ENCODE measurements at places on chromosomes 5 and 9. TPM values are rescaled to one million over a fixed set of nuclear protein-coding genes. Genes with fewer than 3 reads are reported as not detected.

The SLC45A2 gene
- 0.49 TPM for total RNA-seq

The DNAJC25 gene
- total RNA-seq, result 11.7 TPM

The RHOBTB3 gene
- total RNA-seq, result 54.3 TPM

The KIF4B gene
- total RNA-seq, result 0.03 TPM

The FOXD4L6 gene
- 0.05 TPM for total RNA-seq

The SCGB3A2 gene
- not detected for total RNA-seq

Measured in A375 (cell line).